RCC 7860 (cell line): ENCODE measurements at places on chromosomes 5 and 9.

DNA sequence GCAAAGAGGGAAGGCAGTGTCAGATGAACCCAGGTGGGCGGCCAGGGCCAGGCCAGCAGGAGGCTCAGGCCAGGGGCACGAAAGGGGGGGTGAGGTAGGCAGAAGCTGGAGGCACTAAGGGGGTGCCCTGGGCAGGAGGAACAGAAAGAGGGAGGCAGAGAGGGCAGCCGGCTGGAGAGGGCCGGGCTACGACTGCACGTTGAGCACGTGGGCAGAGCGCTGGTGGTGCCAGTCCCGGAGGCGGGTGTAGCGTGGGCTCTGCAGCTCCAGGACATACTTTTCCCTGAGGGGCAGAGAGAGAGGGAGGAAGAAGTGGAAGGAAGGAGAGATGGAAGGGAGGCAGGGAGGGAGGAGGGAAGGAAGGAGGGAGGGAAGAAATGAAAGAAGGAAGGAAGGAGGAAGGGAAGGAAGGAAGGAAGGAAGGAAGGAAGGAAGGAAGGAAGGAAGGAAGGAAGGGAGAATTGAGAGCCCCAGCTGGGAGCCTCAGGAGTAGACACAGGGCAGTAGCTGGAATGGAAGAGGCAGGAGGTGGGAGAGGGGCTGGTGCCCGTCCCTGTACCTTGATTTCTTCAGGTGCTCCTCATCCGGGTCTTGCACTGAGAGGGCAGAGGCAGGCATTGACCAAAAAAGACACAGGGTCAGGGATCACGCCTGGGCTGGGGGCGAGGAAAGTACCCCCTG, 7.0 kb downstream of the PDLIM7 start:
- DNase-seq, result no peak

DNA sequence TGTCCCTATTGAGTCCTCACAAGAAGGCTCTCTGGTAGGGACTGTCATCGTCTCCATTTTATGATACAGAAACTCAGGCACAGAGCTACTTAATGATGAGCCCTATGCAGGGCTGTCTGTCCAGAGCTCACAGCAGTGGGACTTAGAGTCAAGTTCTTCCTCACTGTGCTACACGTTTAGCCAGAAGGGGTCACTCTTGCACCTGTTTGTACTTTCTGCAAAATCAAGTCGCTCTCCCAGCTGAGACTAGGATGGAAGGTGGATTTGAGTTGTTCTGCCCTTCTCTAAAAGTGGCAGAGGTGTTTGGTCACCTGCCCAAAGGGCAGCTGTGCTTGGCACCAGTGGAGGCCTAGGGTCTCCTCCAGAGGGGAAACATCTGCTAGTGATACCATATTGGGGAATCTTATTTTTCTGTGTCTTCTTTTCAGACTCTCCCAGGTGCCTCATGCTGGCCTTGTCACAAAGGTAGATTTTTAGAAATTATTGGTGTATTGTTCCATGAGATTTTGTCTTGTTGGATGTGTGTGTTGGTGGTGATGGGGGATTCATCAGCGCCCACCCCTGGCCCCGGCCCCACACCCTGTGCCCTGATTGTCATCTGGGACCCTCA, 104.2 kb downstream of the PPARGC1B start:
- peak; percentile 59 for DNase-seq

DNA sequence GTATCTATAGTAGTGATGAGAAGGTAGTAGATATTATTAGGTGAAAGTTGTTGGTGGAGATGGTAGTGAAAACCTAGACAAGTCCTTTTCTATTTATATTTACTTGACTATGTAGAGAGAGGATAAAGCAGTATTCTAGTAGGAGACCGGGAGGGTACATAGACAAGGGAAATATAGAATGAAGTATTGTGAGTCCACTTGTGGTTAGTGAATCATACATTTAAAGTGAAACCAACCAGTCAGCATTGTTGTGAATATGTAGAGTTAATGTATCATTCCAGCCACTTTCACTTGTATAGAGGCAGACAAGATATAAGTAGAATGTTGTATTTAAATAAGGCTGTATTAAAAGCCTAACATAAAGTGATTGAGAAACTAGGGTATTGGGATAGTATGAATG, 1711.3 kb upstream of the ACO1 start:
- peak; percentile 31 for DNase-seq

DNA sequence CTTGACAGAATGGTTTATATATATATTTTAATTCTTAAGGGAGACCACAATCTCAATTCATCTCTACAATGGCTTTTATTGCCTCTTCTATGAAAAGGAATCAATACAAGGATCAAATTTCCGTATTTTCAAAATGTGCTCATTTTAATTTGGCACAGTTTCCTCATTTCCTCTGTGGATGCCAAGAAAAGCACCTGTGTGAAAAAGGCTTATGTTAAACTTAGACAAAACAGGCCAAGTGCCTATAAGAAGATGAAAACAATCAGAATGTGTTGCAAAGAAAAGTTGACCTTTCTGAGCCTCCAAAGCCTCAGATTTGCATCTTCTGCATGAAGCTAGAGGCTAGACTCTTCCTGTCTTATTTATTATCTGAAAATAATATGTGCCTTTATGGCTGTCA, 173.7 kb upstream of the SLC12A2 start:
- DNase-seq, result no peak

DNA sequence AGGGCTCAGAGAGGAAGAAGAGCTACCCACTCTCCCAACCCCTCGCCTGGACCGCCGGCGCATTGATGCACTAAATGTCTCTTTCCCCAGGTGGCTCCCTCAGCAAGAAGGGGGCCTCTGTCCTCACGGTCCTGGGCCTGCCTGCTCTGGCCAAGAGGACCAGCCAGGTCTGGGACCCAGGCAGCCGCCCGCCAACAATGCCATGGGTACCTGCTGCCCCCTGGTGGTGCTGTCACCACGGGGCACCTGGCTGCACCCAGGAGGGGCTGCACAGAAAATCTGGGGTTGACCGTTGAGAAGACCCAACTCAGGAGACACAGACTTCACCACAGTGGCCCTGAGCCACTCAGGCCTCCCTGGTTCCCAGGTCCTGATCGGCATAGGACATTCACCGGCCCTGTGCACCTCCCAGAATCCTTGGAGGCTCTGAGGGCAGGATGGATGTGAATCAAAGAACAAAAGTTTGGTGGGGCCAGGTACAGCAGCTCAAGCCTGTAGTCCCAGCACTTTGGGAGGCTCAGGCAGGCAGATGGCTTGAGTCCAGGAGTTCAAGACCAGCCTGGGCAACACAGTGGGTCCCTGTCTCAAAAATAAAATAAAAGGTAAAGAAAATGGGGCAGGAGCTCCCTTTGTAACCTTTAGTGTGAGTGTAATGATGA, 2.4 kb upstream of the VAV2 start:
- peak; percentile 55 for DNase-seq

DNA sequence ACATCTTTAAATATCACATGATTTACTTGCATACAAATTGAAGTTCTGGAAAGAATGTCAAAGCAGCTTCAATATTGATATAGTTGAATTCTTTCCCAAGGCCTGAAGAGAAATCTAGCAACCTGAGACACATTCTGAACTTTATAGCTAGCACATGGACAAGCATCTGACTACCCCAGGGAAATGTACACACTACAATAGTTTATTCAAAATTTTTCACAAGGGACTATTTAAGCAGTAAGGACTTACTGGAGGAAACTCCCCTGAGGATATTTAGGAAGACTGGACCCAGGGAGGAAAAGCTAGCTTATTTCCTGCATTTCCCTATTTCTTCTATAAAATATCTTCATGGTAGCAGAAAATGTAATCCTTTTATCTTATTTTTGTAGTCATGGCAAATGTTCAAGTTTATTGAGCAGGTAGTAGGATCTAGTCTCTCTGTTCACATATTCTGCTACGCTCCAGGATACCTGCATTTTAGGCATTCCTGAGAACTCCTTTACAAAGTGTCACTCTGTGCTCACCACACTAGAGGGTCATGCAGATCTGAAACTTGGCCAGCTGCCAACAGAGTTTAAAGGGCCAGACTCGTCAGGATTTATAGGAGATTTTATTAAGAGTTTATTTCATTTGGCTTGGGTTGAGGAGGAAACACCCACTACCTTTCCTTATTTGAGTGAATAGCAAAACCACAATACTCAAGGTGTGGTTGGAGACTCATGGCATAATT, 348.4 kb upstream of the FTMT start:
- no peak for DNase-seq

- DNase-seq, result no peak
Observed at GRCh38 chr5:111756581-111757354, at the start of gene NREP. NREP (minus strand) TSS chr5:111757194; CDS start chr5:111755772, 1,422 bp downstream.

- DNase-seq, result no peak
Observed at GRCh38 chr5:103066326-103066725, 53.6 kb downstream of the GIN1 start.

- no peak for DNase-seq
Observed at GRCh38 chr5:180874804-180875582, 13.9 kb upstream of the ZFP62 start.
